ENCODE measurements at places on chromosomes 2 and 18.

- DNase-seq: no peak
Measured at GRCh38 chr2:100483895-100484294, 13.6 kb downstream of the NMS start.

GRCh38 chr2:51014759-51015158 lies 17.2 kb downstream of the NRXN1 start:
- DNase-seq: no peak

DNA sequence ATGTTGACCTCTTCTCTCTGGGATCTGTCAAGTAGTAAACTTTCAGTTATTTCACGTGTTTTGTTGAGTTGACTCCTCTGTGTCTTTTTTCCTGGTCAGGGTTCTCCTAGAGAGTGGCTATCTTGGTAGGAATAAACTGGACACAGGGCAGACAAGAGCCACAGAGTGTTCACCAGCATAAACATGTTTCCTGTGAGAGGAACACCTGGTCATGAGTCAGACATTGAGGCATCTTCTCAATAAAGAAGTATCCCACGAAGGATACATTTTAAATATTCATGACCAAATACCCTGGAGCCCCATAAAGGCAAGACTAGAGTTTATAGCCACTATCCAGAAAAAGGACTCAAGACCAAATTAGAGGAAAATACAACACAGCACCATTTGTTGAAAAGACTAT lies 269.7 kb upstream of the ZNF521 start:
- no peak for DNase-seq

DNA sequence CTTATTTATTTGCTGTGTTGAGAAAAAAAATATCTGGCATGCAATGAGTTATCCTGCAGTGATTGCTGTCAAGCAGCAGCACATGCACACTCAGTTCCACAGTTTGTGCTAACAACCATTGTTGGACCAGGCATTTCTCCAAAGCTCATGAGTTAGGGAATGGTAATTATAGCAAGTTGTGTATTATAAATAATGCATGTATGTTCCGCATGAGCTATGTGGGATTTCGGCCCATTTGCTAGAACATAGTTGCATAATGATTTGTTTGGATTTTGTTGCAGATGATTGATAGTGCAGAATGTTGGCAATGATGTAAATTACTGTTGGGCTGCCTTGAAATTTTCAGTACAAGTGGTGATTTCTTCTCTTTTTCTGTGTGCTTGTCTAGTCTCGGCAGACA lies 10.7 kb downstream of the KCNJ3 start:
- DNase-seq: no peak

- DNase-seq: no peak
Measured at GRCh38 chr2:172247203-172247602, 144.5 kb upstream of the DLX2 start.

- no peak for DNase-seq
Measured at GRCh38 chr18:65365245-65365980, 385.4 kb upstream of the CDH7 start.

DNA sequence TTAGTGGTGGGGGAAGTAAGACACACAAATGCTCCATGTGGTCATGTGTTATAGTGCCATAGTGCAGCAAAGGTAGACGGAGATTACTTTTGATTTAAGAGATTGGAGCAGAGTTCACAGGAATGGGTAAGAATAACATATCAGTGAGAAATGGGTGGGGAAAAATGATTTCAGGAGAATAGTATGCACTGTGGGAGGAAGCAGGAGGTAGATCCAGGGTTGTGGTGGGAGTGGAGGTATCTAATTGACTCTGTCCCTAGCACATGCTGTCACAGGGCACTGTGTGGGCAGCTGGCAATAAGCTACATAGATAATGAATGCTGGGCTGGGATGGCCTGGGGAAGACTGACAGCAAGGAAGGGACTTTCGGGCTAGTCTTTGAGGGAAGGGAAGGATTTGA lies 65.3 kb downstream of the STAT1 start:
- DNase-seq: peak; percentile 60

DNA sequence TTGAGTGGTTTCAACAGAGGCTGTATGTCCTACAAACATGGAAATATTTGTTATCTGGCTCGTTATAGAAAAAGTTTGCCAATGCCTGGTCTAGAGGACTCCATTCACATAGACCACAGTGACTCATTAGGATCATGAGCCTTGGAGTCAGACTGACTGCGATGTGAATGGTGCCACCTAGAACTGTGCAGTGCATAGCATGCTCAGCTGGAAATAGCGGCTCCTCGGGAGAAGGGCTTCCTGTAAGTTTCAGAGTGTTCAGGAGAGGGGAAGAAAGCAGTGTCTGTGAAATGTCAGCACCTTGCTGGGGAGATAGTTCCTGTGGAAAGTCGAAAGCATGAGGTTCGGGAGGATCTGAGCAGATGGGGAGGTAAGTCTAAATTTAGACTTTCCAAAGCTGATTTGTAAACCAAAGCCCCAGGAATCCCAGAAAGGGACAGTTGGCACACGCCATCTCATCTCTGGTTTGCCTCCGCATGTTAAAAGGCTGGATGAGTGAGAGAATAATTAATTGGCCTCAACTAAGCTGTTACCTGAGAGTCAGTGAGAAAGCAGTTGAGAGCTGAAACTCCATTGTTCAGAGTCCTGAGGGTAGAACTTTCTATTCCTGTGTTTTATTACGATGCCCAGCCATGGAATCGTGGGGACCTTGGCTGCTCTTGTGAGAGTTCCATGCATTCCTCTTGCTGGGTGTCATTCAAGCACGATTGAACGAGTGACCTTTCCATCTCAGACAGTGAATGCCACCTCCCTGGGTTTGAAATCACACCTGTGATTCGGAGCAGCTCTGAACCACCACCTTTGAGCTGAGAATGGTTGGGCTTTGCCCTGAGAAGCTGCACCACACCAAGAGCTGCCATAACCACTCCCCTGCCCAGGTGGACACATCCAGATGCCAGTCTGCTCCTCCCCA lies 99.5 kb downstream of the MAPK4 start:
- DNase-seq: peak; percentile 9

- no peak for DNase-seq
Measured at GRCh38 chr2:204576362-204576979, 31.2 kb downstream of the PARD3B start.

DNA sequence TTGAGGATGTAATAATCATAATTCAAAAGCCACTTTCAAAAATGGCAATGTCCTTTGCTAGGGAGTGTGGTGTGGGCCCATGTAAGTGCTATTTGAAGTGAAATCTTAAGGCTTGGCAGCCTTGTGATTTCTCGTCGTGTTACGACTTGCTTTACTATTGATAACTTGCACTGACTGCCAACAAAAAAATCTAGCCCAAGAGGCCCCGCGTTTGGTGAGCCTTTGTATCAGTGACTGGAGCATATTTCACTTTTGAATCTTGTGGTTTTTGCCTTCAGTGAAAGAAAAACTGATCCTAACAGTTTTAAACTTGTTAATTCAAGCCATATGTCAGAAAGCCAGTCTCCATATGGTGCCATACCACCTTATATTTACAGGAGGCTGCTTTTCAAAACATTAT lies 248.0 kb downstream of the TMEM182 start:
- DNase-seq: no peak

- peak; percentile 90 for DNase-seq
Measured at GRCh38 chr18:8890957-8891464, 185.7 kb downstream of the MTCL1 start.

DNA sequence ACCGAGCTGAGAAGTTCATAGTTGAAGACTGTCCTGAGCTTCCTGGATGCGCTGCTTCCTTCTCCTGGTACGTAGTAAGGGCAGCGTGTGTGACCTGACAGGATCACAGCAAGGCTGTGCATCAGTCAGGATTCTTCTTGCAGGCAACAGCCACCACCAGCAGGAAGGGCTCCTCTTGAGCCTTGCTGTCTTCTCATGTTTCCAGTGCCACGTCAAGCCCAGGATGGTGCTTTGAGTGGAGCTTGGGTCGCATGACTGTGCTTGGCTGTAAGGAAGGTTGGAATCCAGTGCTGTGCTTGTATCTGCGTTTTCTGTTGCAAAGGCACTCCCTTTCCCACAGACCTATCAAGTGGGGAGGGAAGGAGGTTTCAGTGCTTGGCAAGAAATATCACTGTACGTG lies 194.3 kb downstream of the LDLRAD4 start:
- no peak for DNase-seq

GRCh38 chr2:63614983-63615945 lies 26.5 kb downstream of the MDH1 start:
- peak; percentile 22 for DNase-seq

DNA sequence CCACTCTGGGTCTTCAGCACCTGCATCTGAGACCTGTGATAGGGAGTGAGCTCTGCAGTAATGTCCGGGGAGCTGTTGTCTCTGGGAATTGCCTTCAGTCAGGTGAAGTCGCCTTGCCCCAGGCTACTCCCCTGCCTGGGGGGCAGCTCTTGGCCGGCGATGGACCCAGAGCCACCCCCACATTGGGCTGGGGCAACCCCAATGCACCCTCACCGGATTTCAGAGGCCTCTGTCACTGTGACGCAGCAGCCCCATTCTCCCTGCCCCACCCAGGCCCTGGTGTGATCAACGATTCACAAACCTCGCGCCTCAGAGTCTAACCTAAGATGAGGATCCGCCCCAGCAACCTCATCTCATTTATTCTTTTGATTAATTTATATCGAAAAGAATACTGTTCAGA lies 303.6 kb downstream of the NDUFA10 start:
- DNase-seq: no peak

GRCh38 chr2:28287256-28287915 lies 105.3 kb upstream of the FOSL2 start:
- DNase-seq: no peak

DNA sequence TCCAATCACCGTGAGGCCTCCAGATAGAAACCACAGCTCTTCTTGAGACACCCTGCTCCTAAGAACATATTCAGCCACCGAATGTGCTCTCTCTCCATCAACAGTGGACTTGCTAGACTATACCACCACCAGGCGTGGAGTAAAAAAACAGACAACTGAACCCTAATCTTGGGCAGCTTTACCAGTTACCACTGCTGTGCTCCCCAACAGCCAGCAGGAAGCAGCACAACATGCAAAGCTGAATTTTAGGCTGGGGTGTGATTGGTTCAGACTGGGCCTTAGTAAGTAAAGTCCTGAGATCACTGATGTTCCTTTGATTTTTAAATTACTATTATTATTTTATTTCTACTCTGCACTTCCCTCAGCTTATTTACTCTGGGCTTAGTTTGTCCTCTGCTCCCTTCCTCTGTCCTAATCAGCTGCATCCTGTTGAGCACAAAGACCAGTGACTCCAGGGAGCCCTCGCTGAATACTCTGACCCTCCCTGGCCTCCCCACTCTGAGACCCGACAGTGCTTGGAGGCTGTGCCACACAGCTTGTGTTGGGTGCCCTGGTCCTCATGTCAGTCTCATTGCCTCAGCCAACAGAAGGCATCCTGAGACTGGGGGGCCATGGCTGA lies 21.9 kb downstream of the MRPL35 start:
- DNase-seq: no peak

DNA sequence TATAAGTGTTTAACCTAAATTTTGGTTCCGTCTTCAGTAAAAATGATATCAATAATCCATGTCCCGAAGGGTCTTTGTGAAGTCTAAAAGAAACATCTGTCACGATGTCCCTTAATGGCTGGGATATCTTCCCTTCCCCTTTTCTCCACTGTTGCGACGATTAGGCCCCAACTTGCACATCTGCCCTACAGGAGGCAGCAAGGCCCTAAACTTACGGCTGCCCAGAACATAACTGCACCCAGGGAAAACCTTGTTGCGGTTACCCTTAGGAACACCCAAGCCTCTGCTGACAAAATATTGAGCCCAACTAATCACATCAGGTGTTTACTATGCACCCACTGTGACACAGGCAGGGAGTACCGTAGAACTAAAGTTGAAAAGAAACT lies 1.3 kb upstream of the SMAD2 start:
- no peak for DNase-seq

DNA sequence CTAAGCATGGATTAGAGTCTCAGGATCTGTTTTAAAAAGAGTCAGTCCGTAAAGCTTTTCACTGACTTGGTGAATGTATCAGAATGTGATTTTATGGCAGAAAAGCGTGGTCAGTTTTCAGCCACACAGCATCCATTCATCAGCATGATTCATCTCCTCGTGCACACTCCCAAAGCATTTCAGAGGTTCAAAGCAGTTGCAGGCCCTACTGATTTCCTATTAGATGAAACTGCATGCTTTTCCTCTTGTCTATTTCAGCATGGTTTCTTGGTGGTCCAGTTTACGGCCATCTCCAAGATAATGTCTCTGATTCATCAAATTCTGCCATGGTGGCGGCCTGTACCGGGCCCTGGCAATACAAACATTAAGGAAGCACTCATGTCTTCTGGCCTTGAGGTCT lies 4.8 kb upstream of the PARD6G start:
- DNase-seq: peak; percentile 26

DNA sequence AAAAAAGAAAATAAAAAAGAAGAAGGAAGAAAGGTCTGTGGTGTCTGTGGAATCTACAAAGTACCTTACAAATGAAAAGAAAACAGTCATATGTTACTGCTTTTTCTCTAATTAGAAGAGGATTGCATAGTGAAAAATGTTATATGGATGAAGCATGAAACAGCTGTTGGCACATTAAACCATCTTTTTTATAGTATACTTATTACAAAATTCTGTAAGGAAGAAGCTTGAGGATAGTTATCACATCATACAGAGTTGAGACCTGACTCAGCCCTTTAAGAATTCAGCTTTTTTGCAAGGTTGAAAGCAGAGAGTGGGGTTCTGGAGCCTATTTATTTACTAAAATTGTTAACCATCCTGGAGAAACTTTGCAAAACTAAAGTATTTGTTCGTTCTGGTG lies 222.7 kb downstream of the PHLPP1 start:
- no peak for DNase-seq

- no peak for DNase-seq
Measured at GRCh38 chr2:151837926-151838325, 9.7 kb upstream of the ARL5A start.

DNA sequence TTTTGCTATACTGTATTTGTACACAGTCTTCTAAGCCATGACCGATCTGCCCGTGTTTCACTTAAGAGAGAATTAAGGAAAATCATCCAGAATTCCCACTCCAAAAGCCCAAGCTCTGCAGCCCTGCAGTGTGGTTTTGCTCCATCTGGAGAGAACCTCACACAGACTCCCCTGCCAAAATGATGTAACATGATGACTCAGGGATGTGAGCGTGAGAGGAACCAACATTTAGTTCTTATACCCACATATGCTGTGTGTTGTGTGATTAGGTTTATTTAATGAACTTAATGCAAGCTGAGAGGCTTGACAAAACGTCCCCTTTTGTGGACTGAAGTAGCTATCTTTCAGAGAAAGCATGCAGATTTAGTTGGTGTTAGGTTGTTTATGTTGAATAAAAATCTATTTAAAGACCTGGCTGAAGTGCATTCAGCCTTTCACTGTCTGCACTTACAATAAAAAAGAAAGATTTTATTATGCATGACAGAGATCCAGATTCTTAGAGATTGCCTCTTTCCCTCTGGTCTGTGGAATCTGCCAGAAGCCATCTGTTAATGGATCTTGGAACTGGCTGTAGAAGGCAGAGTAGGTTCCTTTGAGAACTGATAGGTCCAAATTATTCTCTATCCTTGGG lies 6.3 kb downstream of the RAB12 start:
- peak; percentile 58 for DNase-seq

Measured in non-pigmented ciliary epithelial cell (primary cell).